CD4-positive, alpha-beta T cell treated with Interleukin-10 for 1 hour (primary cell): ENCODE measurements at places on chromosomes 4 and X.

- DNase-seq, result no peak
Measured at GRCh38 chrX:72110876-72111708, 20.6 kb downstream of the RTL5 start.

DNA sequence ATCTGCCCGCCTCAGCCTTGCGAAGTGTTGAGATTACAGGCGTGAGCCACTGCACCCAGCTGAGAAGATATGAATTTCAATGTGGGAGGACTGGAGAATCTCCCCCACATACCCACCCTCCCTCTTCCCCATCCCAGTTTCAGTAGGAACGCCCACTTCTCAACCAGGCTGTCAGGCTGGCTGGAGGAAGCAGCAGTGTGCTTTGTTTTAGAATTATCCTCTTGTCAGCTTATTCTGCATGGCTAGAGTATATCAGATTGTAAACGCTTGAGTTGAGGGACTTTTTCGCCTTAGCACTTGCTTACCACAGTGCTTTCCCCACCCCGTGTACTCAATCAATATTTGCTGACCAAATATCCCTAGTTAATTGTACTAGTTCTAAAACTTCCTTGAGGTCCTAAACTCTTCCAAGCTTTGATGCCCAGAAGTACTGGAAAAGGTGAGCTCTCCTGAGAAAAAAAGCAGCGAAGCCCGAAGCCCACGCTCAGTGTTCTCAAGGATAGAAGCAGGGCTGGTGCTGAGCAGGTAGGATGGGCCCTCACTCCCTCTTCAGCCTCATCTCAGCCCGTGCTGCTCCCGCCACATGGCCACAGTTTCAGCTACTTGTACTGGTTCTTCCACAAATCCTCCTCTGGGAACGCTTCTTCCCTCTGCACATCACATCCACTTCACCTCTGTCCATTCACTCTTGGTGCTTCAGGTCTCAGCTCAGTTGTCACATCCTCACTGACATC, 7.3 kb upstream of the ARHGAP10 start:
- no peak for DNase-seq

- DNase-seq, result no peak
Measured at GRCh38 chr4:111330786-111331185, 707.9 kb upstream of the PITX2 start.

DNA sequence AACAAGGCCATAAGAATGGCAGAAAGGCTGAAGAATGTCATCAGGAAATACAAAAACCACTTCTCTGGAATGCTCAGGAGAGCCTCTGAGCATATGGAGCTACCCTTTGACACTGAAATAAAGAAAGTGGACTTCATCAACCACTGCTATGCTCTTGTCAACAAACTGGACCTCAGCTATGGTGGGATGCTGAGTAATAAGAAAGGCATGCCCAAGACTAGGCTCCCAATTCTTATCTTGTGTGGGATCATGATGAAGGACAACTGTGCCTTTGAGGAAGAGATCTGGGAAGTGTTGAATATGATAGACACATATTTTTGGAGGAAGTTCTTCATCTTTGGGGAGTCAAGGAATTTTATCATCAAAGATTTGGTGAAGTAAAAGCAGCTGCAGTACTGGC, 86.9 kb upstream of the MAGEB16 start:
- no peak for DNase-seq

DNA sequence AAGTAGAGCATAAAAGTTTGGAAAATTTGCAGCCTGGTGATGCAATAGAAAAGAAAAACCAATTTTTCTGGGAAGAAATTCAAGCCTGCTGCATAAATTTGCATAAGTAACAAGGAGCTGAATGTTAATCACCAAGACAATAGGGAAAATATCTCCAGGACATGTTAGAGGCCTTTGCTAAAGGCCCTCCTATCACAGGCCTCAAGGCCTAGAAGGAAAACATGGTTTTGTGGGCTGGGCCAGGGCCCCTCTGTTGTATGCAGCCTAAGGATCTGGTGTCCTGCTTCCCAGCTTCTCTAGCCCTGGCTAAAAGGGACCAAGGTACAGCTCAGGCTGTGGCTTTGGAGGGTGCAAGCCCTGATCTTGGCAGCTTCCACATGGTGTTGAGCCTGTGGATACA, 6.2 kb upstream of the RTL3 start:
- DNase-seq, result no peak

- no peak for DNase-seq
Measured at GRCh38 chrX:37472836-37473235, 98.6 kb upstream of the LANCL3 start.

DNA sequence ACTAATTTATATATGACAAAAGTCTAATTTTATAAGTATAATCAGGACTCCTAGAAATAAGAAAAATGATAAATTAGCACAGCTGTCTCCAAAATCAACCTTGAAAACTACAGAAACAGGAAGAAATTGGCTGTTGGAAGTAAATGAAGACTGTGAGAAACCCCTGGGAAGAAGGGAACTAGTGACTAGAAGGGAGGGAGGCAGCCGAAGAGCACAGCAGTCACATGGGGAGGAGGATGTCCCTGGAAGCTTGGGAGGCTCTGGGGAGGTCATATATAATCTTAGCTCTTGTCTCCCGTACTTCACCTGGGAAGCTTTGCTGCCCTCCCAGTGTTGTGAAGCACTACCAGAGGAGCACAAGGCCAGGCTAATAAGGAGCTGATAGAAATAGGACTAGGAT, 8.9 kb upstream of the TMA16 start:
- DNase-seq, result no peak

- no peak for DNase-seq
Measured at GRCh38 chr4:100827756-100828155, 309.9 kb upstream of the EMCN start.

- no peak for DNase-seq
Measured at GRCh38 chr4:48727666-48728459, 52.2 kb downstream of the FRYL start.
